ENCODE measurements at places on chromosomes 13 and 19.

- DNase-seq, result peak; percentile 22
Observed at GRCh38 chr19:56309511-56310185, 5.0 kb downstream of the ZSCAN5A start.

GRCh38 chr13:111953546-111954178, 113.3 kb upstream of the SOX1 start:
- DNase-seq, result no peak

DNA sequence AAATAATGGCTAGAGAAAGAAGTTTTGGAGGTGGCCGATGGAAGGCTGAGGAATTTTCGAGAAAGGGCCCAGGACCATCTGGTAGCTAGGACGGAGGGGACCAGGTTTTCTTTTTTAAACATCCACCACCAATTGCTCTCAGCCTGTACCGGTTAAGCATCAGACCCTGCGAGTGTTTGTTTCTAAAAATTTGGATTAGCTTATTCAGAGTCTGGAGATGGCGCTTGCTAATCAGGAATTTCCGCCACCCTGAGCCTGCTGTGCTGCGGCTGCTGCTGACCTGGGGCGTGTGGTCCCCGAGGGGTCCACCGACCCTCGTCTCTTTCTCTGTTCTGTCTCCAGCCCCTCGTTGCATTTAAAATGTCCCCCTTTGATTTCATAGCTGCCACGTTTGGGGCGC, 2.0 kb downstream of the UHRF1 start:
- DNase-seq, result no peak

DNA sequence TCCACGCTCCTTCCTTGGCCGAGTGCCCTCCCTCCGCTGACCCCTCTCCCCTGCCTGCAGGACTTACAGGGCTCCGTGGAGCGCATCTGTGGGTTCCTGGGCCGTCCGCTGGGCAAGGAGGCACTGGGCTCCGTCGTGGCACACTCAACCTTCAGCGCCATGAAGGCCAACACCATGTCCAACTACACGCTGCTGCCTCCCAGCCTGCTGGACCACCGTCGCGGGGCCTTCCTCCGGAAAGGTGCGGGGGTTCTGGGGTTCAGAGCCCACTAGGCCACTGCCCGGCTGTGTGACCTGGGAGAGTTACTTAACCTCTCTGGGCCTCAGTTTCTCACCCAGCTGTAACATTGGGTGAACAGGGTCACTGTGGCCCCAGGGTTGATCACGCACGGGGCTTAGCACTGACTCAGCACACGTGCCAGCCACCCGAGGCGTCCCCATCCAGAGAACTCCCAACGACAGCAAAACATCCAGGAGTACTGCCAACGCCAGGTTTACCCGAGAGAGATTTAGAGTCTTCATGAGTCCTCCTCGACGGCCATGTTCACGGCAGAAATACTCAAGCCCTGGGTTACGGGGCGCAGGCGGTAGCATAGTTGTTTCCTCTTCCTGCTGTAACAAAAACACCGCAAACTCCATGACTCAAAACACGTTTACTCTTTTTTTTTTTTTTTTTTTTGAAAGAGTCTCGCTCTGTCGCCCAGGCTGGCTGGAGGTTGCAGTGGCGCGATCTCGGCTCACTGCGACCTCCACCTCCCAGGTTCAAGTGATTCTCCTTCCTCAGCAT, 9.7 kb upstream of the SPACA4 start:
- no peak for DNase-seq

DNA sequence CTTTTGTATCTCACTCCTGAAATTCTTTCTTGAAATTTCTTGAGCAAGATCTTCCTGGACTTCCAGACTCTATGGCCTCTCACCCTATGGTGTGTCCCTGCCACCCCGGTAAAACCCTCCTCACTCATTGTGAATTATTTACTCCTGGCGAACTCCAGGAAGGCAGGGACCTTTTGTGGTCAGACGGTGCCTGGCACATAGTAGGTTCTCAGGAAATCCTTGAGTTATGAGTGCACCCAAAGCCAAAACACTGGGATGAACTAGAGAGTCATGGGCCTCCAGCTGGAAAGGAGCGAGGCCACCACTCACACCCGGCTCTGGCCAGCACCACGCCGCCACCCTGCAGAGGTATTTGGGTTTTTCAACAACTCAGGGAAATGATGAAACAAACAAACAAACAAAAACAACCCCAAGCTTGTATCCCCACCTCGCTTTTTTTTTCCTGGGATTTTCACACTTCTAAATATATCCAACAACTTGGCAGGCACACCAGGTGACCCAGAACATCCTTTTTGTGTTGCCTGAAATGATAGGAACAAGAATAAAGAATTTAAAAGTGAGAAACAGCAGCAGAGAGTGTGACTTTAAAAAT, 11.2 kb downstream of the HPN start:
- no peak for DNase-seq

DNA sequence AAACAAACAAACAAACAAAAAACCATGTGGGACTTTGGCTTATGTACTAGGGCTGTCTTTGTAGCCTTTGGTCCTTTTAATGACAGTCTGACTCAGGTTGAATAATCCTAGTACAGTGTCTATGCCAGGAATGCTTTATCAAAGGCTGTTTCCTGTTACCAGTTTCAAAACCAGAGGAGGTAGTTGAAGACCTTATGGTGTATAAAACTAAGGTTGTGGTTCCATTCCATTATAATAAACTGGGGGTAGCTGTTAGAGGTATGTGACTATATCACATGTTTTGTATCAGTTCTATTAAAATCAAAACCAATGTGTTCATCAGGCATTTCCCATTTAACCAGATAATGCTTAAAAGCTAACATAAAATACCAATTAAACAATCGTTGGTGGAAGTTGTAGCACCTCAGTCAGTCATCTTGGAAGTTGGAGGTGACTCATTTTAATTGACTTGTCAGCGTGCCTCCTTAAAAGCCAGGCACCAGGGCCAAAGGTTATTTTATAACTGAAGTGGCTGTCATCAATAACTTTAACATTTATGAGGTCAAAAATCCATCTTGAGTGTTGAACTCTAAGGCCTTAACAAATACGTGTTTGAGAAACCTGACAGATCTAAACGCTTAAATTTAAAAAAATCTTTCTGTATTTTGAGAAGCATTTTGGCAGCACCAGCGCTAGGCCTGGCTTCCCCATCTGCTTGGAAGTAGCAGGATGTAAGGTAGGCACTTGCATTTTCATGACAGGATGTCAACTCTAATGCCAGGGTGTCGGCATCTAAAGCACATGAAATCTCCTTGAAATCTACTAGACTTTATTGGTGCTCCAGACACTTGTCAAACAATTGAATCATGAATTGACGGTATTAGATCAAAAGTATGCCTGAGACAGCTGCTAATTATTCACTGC, 162.5 kb downstream of the LMO7 start:
- DNase-seq, result no peak

DNA sequence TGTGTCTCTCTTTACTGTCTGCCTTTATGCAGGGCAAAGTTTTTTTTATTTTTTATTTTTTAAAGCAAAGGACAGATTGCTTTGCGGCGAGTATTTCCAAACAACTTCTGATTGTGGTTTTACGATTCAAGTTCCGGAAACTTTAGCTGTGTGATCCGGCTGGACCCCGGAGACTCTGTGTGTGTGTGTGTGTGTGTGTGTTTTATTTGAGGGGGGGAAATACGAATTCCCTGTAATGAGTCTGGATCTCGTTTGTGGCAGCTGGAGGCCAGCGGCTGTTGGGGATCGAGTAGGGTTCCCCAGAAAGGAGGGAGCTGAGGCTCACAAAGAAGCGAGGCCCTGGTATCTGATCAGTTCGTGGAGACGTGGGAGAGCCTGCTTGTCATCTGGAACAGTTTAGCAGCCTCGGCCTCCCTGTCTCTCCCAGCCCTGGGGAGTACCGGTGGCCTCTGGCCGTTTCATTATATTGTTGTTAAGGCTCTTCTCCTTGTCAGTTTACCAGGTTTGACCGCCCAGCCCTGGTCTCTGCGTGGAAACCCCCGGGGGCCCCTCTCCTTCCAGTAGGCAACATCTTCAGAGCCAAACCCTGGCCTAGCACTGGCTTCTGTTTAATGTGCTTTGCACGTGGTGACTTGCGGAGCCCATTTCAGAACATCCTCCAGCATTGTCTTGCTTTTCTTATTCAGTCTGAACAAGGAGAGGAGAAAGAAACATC, 1.3 kb downstream of the FARP1 start:
- peak; percentile 54 for DNase-seq

GRCh38 chr19:13016245-13016627, 21.0 kb downstream of the NFIX start:
- DNase-seq, result no peak

DNA sequence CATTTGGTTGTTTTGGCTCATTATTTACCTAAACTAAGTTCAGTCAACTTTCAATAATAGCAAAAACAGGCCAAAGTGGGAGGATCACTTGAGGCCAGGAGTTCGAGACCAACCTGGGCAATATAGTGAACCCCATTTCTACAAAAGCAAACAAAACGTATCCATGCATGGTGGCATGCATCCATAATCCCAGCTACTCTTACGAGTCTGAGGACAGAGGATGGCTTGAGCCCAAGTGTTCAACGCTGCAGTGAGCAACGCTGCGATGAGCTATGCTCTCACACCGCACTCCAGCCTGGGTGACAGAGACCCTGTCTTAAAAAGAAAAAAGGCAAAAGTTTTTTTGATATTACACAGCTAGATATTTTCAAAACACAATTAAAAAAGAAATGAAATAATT, 570.0 kb upstream of the GPC6 start:
- no peak for DNase-seq

GRCh38 chr19:14149509-14149994, 13.2 kb upstream of the ASF1B start:
- peak; percentile 49 for DNase-seq

All from fibroblast of skin of scalp (primary cell).